ENCODE measurements at places on chromosomes 4 and X.

- DNase-seq = no peak
These were observed 15.7 kb downstream of the ZXDB start for GRCh38 chrX:57607295-57608187.

GRCh38 chr4:122798101-122798500 is 28.5 kb upstream of the FGF2 start:
- no peak for DNase-seq

- no peak for DNase-seq
These were observed 30.7 kb downstream of the SPARCL1 start for GRCh38 chr4:87498446-87498900.

- no peak for DNase-seq
These were observed 162.8 kb downstream of the FBXO8 start for GRCh38 chr4:174120446-174121295.

DNA sequence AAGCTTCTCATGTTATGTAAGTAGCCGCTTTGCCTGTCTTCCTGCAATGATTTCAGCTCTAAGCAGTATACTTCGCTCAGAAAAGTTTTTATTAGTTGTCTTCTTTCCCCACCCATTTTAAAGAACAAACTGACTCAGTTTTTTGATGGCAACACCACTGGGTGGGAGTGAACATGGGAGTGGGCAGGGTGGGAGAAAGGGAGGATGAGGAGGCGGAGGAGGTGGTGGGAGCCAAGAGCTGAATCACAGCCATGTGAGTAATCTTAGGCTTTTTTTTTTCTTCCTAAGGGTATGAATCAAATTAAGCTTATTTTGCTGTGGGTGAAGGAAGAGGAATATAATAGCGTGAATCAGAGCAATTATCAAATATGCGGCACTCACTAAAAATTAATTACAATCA is 574.3 kb upstream of the DIPK2B start:
- peak; percentile 73 for DNase-seq

GRCh38 chr4:178480881-178481280 is 1038.6 kb upstream of the AGA start:
- DNase-seq = no peak

GRCh38 chrX:39439906-39440798 is 638.9 kb downstream of the MID1IP1 start:
- peak; percentile 66 for DNase-seq

- DNase-seq = peak; percentile 70
These were observed 22.9 kb upstream of the PUDP start for GRCh38 chrX:7170898-7171297.

- no peak for DNase-seq
These were observed 107.8 kb upstream of the SPIN4 start for GRCh38 chrX:63458981-63459380.

- DNase-seq = peak; percentile 77
These were observed 260.9 kb downstream of the GLUD2 start for GRCh38 chrX:121308276-121308805.

DNA sequence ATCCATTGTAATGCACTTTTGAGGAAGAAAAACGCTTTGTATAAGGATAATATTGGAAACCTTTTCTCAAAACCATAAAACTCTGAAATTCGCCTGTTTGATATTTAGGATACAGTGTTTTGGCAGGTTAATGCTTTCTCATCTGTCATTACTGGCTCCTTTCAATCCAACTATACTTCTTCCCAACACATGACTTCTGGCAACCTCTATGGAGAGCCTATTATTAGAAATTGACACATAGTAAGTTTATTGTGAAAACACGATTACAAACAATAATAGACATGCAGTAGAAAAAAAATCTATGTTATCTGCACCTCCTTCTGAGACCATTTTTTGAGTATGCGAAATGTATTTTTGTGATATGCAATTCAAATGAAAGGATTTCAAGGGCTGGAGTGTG is 4.6 kb upstream of the KLHL34 start:
- no peak for DNase-seq

GRCh38 chr4:150849016-150849415 is 166.1 kb downstream of the LRBA start:
- no peak for DNase-seq

DNA sequence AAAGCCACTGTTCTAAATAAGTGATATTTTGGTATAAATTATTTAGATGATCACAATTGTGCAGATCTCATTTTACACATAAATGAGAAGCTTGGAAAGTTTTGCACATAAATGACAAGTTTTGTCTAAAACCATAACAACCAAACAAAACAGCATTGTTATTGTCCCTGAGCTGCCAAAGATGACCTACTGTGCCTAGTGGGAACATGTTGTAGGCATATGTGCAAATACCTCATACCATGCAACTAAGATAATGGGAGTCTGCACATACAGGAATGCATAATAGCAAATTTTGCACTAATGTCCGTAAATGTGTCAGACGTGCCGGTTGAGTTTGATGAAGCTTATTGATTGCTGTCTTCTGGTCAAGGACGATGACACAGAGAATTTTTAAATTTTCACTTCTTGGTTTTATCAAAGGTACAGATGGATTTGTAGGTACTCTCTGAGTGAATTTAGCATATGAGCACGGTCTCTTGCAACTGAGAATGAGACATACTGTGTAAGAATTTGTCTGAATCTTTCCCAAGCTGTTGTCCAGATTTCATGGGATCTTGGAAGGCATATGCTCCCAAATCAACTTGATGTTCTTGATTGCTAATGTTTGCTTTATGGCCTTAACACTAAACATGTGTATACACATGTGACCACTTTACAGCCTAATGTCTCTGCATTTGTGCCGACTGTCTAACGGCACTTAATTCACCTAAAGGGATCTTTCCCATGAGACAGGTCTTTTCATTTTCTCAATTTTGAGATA is 1133.5 kb downstream of the FAT4 start:
- DNase-seq = no peak

DNA sequence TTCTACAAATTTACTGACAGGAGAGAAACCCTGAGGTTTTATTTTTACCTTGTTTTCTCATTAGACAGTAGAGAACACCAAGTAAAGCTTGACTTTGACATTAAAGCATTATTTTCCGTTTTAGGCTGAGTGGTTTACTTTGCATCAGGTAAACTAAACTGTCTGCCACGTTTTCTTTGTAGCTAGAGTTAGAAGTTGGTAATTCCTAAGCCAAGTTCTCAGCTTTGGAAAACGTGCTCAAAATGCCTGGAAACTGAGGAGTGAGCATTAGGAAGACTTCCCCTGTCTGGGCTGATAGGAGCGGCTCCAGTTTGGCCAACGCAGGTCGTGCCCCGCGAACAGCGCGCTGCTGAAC is 819 bp downstream of the PDLIM3 start:
- no peak for DNase-seq

DNA sequence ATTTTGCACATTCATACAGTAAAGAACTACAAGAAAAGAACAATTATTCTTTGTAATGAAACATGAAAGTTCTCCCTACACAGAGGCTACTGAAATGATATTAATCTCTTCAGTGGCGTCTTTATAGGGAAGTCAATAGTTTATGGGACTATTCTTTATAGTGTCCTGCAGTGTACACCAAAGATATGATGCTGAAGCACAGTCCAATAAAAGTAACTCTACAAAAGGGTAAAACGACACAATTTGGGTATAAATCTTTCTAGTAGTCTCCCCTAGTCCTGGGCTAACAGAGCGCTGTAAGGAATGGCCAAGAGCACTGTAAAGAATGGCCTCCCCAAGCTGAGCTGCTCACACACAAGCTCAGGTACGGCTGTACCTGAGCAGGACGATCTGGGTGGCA is 101.1 kb upstream of the FUNDC1 start:
- no peak for DNase-seq

DNA sequence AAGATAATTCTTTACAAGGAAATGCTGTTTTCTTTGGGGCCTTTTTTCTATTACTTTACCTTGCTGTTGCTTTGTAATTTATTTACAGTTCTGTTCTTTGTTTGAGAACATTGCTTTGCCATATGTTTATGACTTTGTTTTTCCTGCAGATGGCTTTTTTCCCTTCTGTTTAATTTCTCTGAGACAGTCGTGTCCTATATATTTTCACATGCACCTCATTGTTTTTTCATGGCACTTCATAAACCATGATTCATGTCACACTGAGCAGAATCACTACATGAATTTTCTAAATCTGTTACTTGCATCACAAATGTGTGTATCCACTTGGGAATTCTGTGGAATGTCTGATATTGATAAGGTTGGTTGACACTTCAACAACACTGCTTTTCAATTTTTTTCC is 33.0 kb upstream of the PNPLA4 start:
- no peak for DNase-seq

DNA sequence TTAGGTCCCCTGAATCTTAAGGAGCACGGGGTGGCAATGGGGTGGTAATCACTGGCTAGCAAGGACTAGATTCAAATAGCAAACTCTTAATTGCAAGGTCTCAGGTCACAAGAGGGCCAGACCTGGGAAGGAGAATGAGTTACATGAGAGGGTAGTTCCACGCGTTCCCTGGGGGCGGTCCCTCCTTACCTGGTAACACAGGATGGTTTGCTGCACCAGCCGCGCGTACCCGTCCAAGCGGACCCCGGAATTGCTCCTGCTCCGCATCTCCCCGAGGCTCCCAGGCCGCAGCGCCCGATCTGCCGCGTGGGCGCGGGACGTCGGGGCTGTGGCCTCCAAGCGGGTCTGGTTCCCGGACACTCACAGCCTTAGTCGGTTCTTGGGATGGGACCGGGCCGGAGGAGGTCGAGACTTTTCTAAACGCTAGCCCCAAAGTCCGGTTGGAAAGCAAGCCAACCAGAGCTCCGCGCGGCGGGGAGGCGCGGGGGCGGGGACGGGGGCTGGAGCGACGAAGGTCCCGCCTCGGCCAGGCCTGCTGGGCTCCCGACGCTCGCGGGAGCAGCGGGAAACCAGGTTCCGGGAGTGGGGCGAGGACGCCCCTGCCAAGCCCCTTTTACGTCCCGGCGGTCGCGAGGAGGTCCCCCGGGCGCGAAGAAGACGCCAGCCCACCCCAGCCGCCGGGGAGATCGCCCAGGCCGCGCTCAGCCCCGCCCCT is at the start of gene PHKA2:
PHKA2 (minus strand) TSS at position 449 of the 715 bp plus-strand sequence; CDS start at position 267, 182 bp downstream.
- DNase-seq = peak; percentile 84

DNA sequence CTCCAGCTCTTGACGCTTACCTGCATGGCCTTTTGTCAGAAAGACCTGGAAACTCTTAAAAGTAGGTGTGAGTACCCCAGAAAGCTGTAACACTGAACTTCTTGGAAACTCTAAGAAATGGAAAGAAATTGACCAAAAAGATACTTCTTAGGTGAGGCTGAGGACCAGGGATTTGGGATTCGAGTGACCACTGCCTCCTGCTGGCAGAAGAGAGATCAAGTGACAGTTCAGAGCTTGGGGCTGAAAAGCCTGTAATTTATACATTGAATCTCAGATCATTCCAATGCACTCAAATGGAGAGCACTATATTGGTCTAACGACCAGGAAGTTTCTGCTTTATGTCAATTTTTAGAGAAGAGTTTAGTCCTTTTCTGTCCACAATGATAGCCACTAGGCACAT is 204.6 kb downstream of the PDGFRA start:
- no peak for DNase-seq

DNA sequence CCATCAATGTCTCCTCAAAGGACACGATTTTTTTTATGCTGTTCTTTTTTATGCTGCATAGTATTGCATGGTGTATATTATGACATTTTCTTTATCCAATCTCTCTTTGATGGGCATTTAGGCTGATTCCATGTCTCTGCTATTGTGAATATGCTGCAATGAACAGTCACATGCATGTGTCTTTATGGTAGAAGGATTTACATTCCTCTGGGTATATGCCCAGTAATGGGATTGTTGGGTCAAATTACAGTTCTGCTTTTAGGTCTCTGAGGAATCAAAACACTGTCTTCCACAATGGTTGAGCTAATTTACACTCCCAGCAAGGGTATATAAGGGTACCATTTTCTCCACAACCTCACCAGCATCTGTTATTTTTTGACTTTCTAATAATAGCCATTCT is 113.9 kb downstream of the GRIA3 start:
- DNase-seq = no peak

GRCh38 chrX:140866446-140866845 is 135.9 kb upstream of the SPANXB1 start:
- DNase-seq = no peak

DNA sequence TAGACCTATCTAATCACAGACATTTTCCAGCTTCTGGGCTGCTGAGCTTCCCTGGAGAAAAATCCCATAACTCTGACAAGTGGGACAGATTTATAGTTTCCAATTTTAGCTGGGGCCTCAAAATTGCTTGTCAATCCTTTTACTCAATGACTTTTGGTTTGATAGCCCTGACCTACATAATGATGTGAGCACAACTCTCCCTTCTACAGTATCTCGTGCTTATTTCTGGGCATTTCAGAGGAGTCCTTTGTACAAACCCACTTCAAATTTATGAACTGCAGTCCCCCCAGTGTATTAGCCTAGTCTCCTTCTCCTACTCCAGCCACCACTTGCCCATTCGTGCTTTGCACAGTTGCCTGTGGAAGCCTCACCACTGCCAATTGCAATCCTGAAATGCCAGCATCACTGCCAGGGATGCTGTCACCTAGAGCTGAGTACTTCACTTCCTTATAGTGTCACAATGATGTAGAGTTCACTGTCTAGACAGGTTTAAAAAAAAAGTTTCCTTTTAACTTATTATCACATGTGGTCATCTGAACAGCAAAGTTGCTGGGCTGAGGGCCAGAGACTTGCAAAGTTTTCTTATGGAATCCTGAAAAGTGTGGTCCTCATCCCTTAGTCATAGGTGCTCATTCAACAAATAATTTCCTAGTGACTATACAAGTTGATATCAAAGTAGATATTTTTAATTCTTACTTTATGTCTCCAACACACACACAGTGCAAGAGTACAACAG is 21.2 kb downstream of the TRAM1L1 start:
- DNase-seq = no peak

GRCh38 chr4:35900286-35901243 is 343.7 kb downstream of the ARAP2 start:
- no peak for DNase-seq

DNA sequence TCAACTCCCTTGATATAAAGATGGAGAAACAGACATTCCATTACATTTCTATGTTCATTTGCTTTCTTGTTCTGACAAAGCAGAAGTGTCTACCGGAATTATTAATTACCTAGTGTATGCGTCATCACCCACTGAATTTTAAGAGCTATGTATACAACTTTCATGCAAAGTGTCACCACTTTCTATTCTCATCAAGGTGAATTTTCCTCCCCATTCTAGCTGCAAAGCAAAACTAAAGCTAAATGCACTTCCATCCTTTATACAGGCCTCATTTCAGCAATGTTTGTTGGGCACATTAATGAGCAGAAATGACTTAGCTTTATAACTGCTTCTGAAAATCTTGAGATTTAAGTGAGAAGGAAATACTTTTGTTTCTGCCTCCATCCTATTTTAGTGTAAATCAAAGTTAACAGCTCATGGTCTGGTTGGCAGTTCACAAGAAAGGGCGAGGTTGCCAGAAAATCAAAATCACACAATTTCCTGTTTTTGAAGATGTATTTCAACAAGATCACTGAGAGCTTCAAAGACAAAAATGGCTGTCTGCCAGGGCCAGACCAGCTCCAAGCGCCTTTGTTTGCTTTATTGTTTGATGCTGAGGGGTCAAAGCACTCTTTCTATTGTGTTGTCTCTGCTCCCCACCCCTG is 7.2 kb upstream of the FAM9C start:
- peak; percentile 64 for DNase-seq

GRCh38 chr4:20248155-20248558 is 3.5 kb upstream of the SLIT2 start:
- no peak for DNase-seq

All from activated effector memory CD4-positive, alpha-beta T cell treated with anti-CD3 and anti-CD28 coated beads, Interleukin-2, amount 50 U/mL, for 16 hours (primary cell).